ENCODE measurements at places on chromosomes 3 and 15. TPM values are rescaled to one million over a fixed set of nuclear protein-coding genes. Genes with fewer than 3 reads are reported as not detected.

- no peak for DNase-seq
- H3K4me3 ChIP-seq: no peak overlapping the region
- H3K4me1 ChIP-seq: no peaks in the 10 kb centered on the region
- H3K27me3 ChIP-seq: no peaks in the 10 kb centered on the region
- no peaks in the 10 kb centered on the region for H3K36me3 ChIP-seq
These were observed 27.7 kb downstream of the POC1A start for GRCh38 chr3:52126500-52126899.

DNA sequence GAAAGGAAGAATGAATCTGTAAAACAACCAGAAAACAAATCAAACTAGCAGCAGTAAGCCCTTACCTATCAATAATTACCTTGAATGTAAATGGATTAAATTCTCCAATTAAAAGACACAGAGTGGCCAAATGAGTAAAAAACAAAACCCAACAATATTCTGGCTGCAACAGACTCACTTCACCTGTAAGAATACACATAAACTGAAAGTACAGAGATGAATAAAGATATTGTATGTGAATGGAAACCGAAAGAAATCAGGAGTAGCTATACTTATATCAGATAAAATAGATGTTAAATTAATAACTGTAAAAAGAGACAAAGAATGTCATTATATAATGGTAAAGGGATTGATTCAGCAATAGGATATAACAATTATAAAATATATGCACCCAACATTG, 514.5 kb upstream of the DPPA4 start:
- no peak for DNase-seq
- H3K36me3 ChIP-seq: no peaks in the 10 kb centered on the region
- no peaks in the 10 kb centered on the region for H3K27me3 ChIP-seq
- H3K27ac ChIP-seq: no peak overlapping the region

GRCh38 chr3:104102386-104102785, 1264.3 kb upstream of the ALCAM start:
- no peak for DNase-seq
- no peaks in the 10 kb centered on the region for H3K4me1 ChIP-seq
- H3K27ac ChIP-seq: no peak overlapping the region
- H3K27me3 ChIP-seq: no peaks in the 10 kb centered on the region
- no peaks in the 10 kb centered on the region for H3K36me3 ChIP-seq

DNA sequence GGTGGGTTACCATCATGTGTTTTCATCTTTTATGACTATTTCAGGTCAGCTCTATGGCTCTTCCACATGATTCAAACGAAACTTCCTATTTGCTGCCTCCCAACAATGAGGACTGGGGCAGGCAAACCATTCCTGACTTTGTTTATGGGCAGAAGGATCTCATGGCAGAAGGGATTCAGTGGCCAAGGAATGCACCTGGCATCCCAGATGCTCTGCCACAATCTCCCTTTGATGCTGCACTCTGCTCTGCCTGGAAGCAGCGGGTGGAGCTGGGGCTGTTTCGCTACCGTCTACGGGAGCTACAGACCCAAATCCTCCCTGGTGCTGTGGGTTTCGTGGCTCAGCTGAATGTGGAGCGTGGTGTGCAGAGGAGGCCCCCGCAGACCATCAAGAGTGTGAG, 6.8 kb downstream of the GDPGP1 start:
- no peaks in the 10 kb centered on the region for H3K36me3 ChIP-seq
- no peaks in the 10 kb centered on the region for H3K27me3 ChIP-seq
- H3K27ac ChIP-seq: no peak overlapping the region
- no peaks in the 10 kb centered on the region for H3K4me1 ChIP-seq
- no peak for DNase-seq
- no peak overlapping the region for H3K4me3 ChIP-seq

DNA sequence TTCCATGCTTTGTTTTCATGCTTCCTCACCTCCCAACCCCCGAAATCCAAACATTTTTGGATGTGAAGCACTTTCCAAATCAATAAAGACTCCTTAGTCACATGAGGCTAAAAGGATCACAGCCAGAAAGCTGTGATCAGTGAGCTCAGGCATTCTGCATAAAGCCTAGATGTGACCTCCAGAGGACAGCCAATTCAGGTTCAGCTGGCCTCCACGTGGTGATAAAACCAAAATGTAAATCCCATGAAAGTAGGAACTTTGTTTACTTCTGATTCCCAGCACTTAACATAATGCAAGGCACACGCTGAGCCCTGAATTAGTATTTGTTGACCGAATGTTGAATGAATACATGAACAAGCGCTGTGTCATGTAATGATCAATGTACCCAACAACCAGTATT, 249.5 kb upstream of the EOMES start:
- no peaks in the 10 kb centered on the region for H3K4me1 ChIP-seq
- no peak overlapping the region for H3K4me3 ChIP-seq
- no peaks in the 10 kb centered on the region for H3K36me3 ChIP-seq
- DNase-seq: no peak

GRCh38 chr15:70632491-70633102, 130.8 kb downstream of the UACA start:
- no peak for DNase-seq
- no peaks in the 10 kb centered on the region for H3K27me3 ChIP-seq
- H3K27ac ChIP-seq: no peak overlapping the region
- no peaks in the 10 kb centered on the region for H3K4me1 ChIP-seq

PLIN1 gene
- 1.4 TPM for total RNA-seq

PXK gene
- total RNA-seq: 49.9 TPM

All from sigmoid colon (tissue), 7 donors.